ENCODE measurements at places on chromosomes 16 and 17.

DNA sequence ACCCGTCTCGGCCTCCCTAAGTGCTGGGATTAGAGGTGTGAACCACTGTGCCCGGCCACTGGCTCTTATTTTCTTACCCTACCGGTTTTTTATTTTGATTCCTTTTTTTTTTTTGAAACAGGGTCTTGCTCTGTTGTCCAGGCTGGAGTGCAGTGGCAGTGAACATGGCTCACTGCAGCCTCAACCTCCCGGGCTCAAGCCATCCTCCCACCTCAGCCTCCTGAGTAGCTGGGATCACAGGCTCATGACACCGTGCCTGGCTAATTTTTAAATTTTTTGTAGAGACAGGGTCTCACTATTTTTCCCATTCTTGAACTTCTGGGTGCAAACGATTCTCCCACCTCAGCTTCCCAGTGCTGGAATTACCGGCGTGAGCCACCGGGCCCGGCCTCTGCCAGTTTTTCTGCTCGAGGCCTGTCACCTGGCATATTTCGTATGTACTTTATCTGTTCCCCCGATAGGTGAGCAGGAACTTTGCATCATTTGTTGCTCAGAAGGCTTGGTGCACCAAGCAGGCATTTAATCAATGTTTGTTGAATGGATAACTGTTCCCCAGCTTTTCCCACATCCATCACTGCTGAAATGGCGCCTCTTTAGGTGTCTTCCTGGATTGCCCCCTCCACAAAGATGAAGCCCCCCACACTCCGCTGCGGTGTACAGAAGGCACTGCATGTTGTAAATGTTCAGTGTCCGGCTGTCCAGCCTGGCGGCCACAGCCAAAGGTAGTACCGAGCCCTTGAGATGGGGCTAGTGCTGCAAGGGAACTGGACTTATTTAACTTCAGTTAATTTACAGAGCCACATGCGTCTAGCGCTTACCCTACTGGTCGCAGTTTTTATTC is 858 bp upstream of the TELO2 start:
- peak; percentile 10 for DNase-seq

GRCh38 chr17:57362797-57363556 is 106.7 kb downstream of the MSI2 start:
- no peak for DNase-seq

- no peak for DNase-seq
These were observed 40.9 kb upstream of the NAT9 start for GRCh38 chr17:74816905-74817620.

- DNase-seq = no peak
These were observed 3.9 kb downstream of the ABAT start for GRCh38 chr16:8678068-8678927.
